ENCODE measurements at places on chromosomes 3 and 15.

DNA sequence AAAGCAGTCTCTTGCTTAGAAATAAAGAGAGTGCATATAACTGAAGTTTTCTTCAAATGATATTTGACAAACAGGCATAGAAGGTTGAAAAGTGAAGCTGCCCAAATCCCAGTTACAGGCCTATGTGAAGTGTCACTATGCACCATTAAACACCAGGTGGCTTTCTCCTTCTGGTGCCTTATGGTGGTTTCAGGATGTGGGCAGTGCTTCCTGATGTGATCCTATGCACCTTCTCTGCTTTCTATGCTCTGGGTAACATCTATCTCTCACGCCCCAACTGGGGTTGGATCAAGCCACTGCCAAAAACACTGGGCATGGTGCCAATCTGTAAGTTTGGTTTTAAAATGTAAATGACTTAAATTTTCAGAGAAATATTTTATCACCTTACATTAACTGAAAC, 744.7 kb downstream of the TUSC7 start:
- no peak for DNase-seq

DNA sequence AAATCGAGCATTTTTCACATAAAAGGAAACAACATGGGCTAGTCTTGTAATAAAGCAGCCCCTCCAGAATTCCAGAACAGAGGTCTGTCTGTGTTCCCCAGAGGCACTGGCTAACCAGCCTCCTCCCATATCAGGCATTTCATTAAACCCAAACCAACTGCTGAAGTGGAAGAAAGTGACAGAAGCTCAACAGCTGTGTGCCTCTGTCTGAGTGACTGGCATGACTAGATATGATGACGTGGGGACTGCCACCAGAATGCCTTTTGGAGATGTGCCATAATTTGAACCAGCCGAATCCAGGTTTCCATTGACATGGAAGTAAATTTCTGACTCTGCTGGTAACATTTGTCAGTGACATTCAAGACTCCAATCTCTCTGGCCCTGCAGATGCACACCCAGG, 8.7 kb downstream of the LIMD1 start:
- DNase-seq, result no peak

DNA sequence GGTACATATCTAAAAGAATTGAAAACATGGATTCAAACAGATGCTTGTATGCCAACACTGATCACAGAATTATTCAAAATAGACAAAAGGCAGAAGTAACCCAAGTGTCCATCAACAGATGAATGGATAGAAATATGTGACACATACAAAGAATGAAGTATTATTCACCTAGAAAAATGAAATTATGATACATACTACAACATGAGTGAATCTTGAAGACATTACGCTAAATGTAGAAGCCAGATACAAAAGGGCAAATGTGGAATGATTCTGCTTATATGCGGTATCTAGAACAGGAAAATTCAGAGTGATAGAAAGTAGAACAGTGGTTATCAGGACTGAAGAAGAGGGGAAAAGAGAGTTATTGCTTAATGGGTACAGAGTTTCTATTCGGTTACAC, 26.2 kb upstream of the SLC12A8 start:
- DNase-seq, result no peak

DNA sequence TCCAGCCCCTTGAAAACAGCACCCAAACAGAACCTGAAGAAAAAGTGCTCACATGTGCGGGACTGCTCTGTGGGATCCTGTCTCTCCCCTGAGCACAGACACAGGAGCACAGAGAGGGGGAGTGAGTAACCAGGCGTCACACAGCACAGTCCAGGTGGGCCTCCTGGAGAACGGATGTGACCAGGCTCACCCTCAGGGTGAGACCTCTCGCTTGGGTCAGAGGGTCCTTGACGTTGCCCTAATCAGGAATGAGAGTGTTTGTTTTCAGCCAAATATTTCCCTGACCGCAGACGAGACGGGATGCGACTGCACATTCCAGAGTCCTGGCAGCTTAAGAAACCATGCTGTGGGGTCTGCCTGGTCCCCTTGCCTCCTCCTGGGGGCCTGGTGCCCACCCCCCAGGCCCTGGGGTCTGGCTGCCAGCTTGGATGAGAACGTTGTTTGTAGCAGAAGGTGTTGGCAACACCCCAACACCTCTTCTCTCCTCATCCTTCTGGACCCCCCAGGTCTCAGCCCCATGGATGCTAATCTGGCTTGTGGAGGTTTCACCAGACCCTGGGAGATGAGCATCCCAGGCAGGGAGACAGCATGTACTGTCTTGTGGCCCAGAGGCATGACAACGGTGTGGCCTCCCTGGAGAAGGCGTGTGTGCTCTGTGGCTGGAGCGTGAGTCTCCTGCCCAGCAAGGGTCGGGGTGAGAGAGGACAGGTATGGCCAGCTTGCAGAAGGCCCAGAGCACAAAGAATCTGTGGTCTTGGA, 42.1 kb upstream of the SLC6A6 start:
- DNase-seq, result no peak

- DNase-seq, result no peak
Measured at GRCh38 chr3:64536166-64536565, 151.6 kb downstream of the ADAMTS9 start.

DNA sequence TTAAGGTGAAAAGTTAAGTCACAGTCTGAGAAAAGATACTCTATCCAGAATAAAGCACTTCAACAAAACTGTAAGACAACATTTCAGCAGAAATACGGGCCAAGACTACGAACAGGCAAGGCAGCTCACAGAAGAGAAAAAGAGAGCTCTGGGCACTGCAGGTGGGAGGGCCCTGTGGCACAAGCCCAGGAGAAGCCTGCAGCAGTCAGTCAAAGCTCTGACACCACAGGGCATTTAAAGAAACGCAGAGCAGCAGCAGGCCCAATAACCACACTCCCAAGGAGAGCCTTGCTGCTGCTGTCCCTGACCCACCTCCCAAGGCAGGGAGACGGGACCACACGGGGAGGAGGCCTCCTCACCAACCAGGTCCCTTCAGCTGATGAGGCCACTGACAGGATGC, 19.2 kb downstream of the CHSY1 start:
- DNase-seq, result no peak

DNA sequence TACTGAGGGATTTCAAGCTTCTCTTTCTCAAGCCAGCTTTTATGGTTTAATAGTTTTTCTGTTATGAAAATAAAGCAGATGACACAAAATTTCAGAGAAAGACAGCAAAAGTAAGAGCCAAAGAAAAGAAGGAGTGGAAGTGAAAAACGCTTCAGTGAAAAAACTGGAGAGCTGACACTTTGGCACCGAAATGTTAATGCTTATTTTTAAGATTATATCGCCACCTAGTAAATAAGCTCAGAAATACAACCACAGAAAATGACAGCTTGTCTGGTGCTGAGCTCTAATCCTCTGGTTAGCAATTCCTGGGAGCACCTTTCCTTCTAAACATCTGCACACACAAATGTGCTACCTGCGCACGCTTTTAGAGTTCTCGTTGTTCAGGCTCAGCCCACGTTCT, 101.6 kb downstream of the ZPLD1 start:
- DNase-seq, result no peak

GRCh38 chr15:48682942-48683651, 37.6 kb upstream of the FBN1 start:
- no peak for DNase-seq

- DNase-seq, result no peak
Measured at GRCh38 chr3:183018421-183019192, 38.3 kb upstream of the DCUN1D1 start.

DNA sequence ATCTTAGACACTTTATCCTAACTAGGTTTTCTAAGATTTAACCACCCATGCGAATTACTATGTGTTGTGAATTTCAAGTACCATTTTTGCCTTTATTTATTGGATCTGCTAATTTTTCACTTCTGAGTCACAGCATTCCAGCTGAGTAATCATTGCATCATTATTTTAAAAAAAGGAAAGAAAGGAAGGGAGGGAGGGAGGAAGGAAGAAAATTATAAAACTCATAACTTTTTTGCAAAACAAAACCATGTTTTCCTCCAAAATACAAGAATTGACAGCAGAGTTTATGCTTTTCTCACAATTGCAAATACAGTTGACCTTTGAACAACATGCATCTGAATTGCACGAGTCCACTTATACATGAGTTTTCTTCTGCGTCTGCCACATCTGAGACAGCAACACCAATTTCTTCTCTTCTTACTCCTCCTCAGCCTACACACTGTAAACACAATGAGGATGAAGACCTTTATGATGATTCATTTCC, 651.4 kb upstream of the NECTIN3 start:
- no peak for DNase-seq

DNA sequence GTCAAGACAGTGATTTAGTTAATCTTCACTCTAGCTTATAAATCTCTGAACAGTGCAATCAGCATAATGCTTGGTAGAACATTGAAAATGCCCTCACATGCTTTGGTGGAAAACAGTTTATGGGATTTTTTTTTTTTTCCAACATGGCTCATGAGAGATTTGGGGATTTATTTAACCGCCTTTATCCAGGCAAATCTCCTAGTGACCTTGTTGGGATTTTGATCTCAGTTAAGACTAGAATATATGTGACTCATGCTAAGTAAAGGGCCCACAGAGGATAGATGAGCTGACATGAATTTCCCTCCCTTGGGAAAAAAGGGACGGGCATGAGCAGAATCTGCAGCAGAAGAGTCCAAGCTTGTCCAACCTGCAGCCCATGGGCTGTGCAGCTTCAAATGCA, 18.7 kb downstream of the LRTM1 start:
- DNase-seq, result no peak

GRCh38 chr3:146496726-146497125, 27.4 kb upstream of the PLSCR2 start:
- no peak for DNase-seq

DNA sequence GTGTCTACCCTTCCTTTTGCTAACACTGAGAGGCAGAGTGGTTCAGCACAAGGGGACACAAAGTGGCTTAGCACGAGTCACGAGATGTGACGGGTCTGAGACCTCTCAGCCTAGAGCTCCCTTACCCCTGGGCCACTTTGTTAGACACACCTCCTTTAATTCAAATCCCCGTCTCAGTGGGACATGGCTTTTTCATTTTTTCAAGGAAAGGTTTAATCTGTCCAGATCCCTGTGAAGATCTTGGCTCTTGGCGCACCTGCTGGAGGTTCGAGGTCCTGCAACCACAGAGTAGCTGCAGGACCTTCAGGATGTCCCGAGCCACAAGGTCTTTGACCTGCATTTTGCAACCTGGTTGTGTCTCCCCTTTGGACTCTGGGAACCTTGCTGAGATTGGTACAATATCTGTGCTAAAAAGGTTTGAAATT, 52.0 kb downstream of the LPP start:
- no peak for DNase-seq

Measured in CD4-positive, alpha-beta T cell treated with Interleukin-4 for 1 hour (primary cell).